ENCODE measurements at places on chromosomes 13 and 19.
A peak's percentile ranks its signal among the peaks of the same experiment; 100 is the strongest.

DNA sequence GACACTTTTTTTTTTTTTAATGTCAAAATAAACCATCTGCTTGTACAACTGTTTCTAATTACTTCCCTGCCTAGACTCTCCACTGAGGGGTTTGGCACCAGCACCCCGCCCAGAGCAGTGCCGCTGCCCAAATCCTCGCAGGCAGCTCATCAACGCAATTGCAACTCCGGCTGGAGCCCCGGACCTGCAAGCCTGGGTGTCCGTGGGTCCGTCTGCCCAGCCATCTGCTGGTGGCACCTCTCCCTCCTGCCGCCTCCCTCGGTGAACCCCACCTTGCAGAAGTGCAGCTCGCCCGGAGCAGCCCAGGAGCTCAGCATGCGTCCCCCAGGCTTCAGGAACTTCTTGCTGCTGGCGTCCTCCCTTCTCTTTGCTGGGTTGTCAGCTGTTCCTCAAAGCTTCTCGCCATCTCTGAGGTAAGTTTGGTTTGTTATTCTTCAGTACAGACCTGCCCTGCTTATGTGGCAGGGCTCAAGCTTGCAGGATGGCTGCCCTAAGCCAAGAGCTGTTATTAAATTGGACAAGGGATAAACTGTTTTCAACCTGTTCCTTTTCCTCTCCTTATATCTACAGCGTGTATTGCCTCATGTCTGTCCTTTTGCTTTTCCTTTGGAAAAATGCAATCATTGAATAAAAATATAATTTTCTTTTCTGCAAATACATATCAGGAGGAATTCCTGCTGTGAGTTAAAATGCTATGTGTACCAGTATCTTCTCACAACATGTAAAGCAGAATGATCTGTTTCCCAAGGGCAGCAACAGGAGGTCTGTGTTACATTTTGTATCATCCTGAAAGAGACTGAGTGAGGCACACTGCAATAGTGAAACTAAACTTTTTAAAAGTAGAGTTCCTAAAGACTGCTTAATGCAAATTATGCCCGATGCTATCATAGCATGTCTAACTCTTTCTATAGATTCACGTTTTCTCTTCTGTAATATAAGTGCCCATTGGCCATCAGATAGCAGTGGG lies at the start of gene ITGBL1:
TSS of gene ITGBL1 (plus strand) at position 157 of the 967 bp plus-strand sequence. CDS start at position 316, 159 bp downstream.
- DNase-seq = no peak

GRCh38 chr13:45510672-45511071 lies 45.9 kb downstream of the COG3 start:
- DNase-seq = no peak

DNA sequence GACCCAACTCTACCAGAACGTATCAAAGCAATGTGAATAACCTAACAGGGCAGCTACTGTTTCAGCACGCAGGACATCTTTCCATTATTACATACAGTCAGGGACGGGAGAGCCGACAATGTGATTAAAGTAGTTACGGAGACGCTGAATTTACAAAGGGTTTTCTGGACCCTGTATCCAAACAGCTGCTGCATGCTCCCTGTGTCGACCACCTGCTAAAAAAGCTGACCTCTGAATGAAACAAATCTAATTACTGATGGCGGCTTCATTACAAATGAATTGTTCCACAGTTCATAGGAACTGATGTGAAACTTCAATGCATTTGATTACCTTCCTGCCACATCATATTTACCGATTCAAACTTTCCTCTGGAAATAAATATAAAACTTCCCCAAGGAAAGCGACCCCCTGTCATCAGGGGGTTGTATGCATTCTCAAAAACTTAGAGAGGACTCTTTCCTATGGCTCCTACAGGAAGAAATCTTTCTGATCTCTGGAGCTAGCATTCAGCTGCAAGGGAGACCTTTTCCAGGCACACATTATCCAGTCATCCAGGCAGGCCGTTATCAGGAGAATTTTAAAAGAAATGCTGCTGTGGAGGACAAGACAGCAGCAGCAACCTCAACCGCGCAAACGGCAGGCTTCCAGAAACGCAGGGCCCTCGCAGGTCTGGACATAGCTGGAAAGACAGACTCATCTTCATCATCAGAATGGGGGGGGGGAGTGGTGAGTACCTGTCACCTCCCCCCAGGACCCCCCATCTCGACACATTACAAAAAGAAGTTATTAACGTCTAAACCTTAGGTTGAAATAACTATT lies 3.1 kb downstream of the EFNB2 start:
- DNase-seq = no peak

DNA sequence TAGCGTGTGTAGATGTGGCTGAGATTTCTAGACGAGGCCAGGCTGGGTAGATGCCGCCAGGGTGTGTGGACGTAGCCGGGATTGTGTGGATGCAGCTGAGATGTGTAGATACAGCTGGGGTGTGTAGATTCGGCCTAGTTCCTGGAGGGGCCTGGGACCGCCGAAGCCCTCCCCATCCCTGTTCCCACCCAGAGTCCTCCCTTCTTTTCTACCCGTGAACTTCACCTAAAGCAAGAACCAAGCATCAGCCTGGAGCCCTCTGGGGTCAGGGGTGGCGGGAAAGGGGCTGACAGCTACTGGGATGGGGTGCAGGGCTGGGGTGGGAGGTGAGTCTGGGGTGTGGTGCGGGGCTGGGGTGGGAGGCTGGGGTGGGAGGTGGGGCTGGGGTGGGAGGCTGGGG lies 768 bp downstream of the TMPRSS9 start:
- DNase-seq = no peak

- no peak for DNase-seq
These were observed 926 bp downstream of the PRR12 start for GRCh38 chr19:49591731-49592485.

GRCh38 chr13:33015791-33016323 lies 366 bp upstream of the KL start:
- DNase-seq = no peak

DNA sequence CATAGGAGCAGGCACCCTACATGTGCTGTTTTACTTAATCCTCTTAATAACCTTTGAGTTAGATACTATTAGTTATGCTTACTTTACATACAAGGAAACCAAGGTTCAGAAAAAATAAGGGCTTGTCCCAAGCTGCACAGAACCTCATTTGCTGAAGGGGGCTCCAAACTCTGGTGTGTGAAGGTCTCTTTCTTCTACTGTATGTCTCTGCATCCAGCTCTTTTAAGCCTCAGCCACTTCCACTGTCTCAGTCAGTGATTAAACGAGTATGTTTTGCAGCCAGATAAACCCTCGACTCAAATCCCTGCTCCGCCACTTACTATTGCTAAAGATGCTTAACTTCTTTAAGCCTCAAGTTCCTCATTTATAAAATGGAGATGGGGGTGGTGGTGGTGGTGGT lies 112.4 kb upstream of the WASF3 start:
- no peak for DNase-seq

DNA sequence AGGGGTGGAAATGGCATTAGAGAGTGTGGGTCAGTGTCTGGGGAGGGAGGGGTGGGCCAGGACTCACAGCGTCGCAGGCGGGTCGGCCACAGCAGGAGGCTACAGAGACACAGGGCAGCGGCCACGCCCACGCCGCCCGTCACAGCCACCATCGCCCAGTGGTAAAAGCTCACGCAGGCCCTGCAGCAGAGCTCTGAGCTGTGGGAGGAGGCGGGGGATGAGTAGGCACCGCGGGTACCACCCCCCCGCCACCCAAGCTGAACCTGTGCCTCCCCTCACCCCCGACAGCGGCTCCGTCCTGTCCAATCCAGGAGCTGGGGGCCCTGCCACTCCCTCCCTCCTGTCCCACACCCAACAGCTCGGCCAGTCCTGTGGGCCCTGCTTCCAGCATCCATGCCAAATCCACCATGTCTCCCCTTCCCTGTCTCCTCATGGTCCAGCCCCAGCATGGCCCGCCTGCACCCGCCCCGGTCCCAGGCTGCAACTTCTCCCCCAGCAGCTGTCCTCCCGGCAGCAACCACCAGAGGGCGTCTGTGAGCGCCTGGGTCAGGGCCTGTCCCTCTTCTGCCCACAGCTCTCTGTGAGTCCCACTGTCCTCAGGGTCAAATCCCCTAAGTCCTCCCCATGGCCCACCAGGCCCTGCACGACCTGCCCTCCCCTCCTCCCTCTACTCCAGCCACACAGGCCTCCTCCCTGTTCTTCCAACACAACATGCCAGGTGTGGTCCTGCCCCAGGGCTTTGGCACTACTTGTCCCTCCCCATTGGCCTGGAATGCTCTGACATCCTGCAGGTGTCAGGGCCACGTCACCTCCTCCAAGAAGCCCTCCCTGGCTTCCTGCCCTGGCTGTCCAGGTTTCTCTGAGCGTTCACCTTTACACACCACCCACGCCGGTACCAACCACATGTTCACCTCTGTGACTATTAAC lies 6.0 kb downstream of the TEKTIP1 start:
- peak; percentile 73 for DNase-seq

DNA sequence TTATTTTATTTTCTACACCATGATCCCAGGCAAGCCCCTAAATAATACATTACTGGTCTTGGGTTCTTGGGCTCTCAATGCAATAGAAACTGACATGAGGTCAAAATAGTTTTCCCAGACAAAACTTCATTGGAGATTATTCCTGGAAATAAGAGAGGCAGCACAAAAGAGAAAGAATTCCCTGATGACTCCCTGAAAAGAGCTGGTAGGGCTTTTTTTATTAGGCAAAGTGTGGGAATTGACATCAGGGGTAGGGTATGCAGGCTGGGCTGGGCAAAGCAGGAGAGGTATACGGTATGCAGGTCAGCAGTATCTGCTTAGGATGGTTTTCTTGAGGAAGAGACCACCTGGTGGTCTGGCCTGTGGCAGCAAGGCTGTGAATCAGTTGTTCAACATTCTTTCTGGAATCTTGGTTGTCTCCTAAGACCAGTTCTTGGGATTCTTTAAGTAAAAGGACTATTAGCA lies 9.3 kb upstream of the IGFL3 start:
- DNase-seq = no peak

Data from activated T-cell treated with anti-CD3 and anti-CD28 coated beads for 24 hours (primary cell).